ENCODE measurements at places on chromosomes 4 and X. TPM values are rescaled to one million over a fixed set of nuclear protein-coding genes. Genes with fewer than 3 reads are reported as not detected.

Gene DDX53
- total RNA-seq: not detected

Gene USP26
- not detected for total RNA-seq

Gene TMPRSS11A
- not detected for total RNA-seq

Gene EFNB1
- 78.9 TPM for total RNA-seq

Gene HPGDS
- total RNA-seq: 4.1 TPM

Gene SLC38A5
- 4.4 TPM for total RNA-seq

Gene AVPR2
- total RNA-seq: 7.2 TPM

Gene DLG3
- total RNA-seq: 4.6 TPM

Gene SMIM10
- total RNA-seq: 4.5 TPM

Gene HAND2
- 6.3 TPM for total RNA-seq

Gene WDR17
- total RNA-seq: 1.4 TPM

Gene ENPEP
- 13.9 TPM for total RNA-seq
